ENCODE measurements at places on chromosomes 4 and X.

- peak; percentile 12 for DNase-seq
Observed at GRCh38 chr4:2937986-2938385, 25.2 kb downstream of the NOP14 start.

DNA sequence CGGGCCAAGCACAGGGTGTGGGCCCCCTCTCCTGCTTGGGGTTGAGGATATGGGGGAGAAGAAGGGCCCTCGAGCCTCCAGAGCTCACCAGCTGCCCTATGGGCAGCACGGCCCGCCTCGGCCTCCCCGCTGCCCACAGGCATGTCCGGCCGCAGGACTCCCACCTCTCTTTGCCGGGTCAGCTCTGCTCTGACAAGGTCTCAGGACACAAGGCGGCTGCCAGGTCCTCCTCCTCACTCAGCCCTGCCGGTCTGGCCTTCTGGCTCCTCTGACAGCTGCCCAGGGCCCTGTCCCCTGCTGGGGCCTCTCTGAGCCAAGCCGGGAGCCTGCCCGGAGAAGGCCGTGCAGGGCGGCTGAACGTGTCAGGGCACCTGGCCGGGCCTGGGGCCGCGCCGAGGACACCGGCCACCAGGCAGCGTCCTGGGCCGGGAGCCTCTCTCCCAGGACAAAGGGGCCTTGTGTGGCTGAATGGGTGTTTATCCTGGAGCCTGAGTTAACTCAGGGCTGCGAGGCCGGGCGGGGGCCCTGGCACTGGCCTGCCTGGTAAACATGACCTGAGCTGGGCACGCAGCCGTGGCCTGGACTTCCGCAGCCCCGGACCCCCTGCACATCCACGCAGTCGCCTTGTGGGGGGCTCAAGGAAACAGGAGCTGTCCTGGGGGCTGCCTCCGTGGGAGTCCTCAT, 25.7 kb downstream of the TACC3 start:
- DNase-seq, result peak; percentile 79

DNA sequence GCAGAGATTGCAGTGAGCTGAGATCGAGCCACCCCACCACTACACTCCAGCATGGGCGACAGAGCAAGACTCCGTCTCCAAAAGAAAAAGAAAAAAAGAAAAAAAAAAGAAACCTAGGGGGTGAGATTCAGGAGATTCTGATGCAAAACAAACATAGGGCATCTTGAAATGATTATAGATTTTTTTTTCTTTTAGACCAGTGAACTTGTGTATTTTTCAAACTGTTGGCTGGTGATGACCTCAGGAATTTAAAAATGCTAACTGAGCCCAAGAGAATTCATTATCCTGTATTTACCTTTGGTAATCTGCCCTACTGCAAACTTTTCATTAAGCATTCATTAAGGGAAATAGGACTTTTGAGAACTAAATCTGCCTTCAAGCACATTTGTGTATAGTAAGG, 20.6 kb downstream of the ATP10D start:
- DNase-seq, result no peak

- no peak for DNase-seq
Observed at GRCh38 chr4:81518762-81519426, 47.2 kb upstream of the RASGEF1B start.

- peak; percentile 79 for DNase-seq
Observed at GRCh38 chr4:26509681-26510333, 19.5 kb upstream of the CCKAR start.

GRCh38 chr4:11821772-11822430, 393.2 kb upstream of the HS3ST1 start:
- DNase-seq, result no peak

DNA sequence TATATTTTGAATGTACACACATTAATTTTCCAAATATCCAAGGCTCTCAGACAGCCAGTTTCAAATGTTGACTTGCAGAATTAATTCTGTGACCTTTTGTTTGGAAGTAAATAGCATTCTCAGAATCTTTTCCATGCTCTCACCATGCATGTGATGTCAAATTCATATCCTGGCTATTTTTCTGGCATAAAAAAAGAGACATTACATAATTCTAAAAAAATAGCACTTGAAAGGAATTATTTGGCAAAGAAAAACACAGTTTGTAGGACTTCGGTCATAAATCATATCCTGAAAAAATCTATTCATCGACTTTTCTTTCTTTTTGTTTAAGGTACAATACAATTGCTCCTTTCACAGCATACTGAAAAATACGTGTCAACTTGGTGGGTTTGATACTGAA, 111.2 kb downstream of the GLRA3 start:
- DNase-seq, result no peak

GRCh38 chr4:90922174-90922573, 795.0 kb downstream of the CCSER1 start:
- DNase-seq, result no peak

GRCh38 chr4:15291122-15291521, 136.7 kb upstream of the C1QTNF7 start:
- no peak for DNase-seq

DNA sequence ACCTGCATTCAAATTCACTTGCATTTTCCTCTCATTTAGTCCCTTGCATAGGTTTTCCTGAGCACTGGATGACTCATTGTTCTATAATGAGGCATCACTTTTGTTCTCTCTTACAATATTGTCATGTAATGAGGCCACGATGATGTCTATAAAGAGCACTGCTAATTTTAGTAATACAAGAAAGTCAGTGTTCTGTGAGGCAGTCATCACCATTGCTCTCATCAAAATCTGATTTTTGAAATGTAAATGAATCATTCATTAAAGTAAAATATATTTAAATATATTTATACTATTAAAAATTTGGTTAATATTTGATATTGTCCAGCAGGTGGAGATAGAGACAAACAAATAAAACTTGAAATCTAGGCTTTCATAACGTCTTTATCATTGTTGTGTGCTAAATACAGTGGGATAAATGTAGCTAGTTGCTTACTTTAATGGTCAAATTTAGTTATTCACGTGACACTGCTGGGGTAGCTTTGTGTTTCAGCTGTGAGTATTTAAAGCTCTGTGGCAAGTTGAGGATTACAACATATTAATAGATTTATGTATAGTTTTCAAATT, 15.4 kb downstream of the HMGB2 start:
- DNase-seq, result no peak

DNA sequence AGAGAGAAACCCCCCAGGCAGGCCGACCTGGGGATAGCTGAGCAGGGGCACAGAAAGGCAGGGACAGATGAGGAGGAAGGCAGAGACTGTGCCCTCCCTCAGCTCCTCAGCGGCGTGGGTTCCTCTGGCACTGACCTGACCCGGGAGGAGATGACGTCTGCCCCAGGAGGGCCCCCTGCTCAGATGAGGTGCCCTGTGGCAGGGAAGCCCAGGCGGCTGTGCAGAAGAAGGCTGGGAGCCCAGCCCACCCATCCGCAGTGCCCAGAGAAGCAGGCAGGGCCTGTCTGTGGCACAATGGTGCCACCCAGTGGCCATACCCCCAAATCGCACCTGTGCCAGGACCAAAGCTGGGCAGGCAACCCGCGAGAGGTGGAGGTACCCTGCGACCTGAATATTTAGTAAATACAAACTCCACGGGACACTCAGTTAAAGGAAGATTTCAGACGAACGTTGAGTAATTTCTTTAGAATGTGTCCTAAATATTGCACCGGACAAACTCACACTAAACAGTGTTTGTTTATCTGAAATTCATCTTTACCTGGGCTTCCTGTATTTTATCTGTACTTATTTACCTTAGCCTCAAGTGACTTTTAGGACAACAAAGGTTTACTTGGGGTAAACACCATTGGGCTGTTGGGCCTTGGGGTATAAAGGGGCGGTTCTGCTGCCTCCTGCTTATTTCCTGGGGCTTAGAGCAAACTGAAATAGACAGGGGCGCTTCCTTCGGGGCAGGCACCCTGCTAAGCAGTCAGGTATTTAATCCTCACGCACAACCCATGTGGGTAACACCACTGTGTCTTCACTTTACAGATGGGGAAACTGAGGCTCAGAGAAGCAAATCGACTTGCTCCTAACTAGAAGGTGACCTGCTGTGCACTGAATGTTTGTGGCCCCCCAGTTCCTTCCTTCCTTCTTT, 46.5 kb upstream of the HMX1 start:
- peak; percentile 88 for DNase-seq

DNA sequence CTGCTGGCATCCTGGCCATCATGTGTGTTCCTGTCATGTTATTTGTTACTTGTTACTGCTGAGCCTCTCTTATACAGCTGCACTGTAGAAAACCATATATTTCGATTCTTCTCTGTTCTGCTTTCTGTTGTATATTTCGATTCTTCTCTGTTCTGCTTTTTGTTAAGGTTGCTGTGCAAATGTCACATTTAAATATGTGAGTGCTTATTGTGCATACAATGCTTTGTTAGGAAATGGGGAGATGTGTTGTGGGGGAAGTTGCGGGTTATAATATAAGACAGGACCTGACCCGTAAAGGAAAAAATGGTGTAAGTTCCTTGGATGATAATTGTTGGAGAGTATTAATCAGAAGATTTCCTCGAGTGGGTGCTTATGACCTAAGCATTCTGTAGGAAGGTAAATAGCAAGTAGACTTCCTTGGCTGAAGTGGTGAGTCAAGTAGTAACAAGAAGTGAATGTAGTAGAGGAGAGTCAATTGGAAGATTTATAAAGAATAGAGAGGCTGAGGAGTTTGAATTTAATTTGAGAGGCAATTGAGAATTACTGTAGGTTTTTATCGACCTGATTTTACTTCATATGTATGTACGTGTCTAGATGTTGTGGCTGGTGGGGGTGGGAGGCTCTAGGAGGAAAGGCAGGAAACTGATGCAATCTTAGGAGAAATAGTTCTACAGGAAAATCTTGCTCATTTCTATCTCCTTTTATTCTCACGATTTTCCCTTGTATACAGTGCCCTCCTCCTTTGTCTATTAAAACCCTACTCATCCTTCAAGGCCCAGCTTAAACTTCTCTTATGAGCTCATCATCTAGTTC, 8.5 kb downstream of the OGT start:
- DNase-seq, result no peak

DNA sequence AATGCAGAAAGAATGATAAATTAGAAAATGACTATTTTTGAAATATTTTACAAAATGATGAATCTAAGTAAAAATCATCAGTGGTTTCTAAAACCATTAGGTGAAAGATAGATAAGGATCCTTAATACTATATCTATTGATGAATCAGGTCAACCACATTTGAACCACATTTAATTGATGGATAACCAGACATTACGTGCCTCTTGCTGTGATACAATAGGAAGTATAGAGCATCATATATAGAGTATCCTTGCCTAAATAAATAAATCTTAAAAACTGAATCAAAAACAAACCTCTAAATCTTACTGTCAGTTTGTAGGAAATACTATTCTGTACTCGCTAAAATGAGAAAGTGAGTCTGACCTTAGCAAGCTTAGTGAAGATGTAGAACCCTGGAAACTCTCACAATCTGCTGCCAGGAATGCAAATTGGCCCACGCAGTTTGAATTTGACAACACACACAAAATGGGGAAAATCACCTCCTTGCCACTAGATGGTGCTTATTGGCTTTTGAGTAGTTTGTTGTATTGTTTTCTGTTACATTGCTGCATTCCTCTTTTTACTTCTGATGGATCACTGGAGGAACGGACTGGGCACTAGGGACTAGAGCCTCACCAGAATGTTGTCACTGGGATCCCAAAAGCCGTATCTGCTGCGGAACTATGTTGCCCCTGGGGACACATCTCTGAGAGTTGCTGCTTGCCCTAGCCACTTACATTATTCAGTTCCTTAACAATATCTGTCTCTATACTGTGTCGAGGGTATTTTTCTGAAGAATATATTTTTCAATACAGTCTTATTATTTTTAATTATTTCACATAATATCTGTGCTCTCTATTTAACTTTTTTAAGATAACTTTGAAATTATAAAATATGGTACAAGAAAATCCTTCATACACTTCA, 25.4 kb upstream of the SLAIN2 start:
- DNase-seq, result peak; percentile 65

DNA sequence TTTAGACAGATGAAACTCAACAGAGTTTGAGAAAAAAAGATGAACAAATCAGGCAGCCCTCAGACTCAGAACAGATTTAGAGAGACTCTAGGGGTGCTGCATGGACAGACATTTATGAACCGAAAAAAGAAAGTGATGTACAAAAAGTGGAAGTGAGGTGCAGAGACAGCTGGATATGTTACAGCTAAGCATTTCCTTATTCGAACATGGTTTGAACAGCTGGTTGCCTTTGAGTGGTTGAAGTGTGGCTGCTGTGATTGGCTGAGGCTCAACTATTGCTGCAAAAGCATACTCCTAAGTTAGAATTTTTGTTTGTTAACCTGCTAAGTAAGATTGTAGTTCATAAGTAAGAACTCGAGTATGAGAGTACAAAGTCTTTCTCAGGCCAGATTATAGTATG, 331.5 kb upstream of the PABPC4L start:
- DNase-seq, result no peak

GRCh38 chrX:38233891-38234667, 13.4 kb upstream of the SRPX start:
- peak; percentile 82 for DNase-seq

- no peak for DNase-seq
Observed at GRCh38 chrX:3244955-3245354, 101.5 kb downstream of the MXRA5 start.

DNA sequence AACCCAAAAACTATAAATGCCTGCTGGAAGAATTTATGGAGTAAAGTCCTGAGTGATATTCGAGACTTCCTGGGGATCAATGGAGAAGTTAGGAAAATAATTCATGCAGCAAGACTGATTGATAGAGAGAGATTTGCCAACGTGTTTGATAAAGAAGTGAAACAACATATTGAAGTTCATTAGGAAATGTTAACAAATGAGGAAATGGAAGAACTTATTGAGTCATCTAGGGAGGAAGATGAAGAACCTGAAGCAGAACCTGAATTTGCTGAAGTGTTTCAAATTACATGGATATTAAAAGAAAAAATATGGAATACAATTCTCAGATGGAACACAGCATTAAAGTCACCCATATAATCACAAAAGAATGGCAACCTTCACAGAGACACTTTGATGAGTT, 39.0 kb downstream of the DDX60 start:
- DNase-seq, result no peak

GRCh38 chrX:49754233-49754857, 58.6 kb upstream of the PAGE1 start:
- peak; percentile 70 for DNase-seq

GRCh38 chr4:159103384-159103990, 608 bp downstream of the RAPGEF2 start:
- DNase-seq, result peak; percentile 68

DNA sequence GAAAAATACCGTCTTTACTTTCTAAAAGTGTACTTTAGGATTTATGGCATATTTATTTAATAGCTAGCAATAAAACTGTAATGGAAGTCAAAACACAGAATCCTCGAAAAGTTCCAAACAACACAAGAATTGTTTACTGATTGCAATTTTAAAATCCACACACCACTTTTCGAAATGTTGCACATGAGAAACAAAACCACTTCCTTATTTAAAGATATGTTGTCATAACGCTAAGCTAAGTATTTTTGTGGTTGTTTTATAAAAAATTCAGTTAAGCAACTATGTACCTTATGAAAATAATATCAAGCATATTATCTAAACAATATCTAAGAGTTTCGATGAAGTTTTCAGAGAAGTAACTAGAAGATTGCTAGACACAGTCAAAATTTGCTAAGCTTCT, 344 bp downstream of the TMPRSS11D start:
- DNase-seq, result no peak

- DNase-seq, result no peak
Observed at GRCh38 chrX:2819345-2820135, 9.2 kb upstream of the GYG2 start.
